ENCODE measurements at places on chromosomes 6 and 20.

DNA sequence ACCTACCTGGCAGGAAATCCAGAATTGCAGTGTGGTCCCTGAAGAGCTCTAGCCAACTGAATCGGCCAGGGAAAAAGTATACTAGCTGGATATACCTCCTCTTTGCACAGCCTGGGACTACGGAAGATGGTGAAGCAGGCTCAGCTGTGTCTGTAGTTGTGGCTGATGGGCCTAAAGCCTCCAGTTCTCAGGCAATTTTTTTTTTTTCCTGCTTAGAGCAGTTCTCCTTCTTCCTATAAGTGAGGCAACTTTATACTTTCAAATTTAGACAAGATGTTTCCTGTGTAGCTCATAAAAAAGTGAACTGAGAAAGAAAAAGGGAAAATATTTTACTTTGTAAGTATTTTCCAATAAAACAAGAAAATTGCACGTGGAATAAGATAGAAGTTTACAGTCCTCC, 172.9 kb downstream of the CARMIL1 start:
- no peak for DNase-seq

GRCh38 chr20:43183536-43184070, 6.1 kb downstream of the PTPRT start:
- no peak for DNase-seq

- no peak for DNase-seq
Observed at GRCh38 chr6:148328876-148329555, 13.6 kb upstream of the SASH1 start.

DNA sequence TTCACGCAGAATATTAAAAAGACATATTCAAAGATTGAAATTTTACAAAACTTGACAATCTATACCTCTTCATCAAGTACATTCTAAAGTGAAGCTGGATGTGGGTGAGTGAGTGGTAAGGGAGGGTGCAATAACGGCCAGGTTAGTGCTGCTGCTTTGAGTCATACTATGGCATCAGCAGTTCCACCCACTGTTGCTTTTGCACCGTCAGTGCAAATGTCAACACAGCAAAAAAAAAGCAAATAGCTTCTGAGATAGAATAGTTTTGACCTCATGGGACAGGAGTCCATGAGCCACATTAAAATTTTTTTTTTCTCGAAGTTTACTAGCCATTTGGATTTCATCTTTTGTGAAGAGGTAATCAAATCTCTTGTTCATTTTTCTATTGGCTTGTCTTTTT, 31.8 kb downstream of the PSMF1 start:
- no peak for DNase-seq

GRCh38 chr6:55405474-55406235, 78.4 kb downstream of the GFRAL start:
- no peak for DNase-seq

- no peak for DNase-seq
Observed at GRCh38 chr6:73081955-73082354, 143.3 kb downstream of the KHDC1L start.

DNA sequence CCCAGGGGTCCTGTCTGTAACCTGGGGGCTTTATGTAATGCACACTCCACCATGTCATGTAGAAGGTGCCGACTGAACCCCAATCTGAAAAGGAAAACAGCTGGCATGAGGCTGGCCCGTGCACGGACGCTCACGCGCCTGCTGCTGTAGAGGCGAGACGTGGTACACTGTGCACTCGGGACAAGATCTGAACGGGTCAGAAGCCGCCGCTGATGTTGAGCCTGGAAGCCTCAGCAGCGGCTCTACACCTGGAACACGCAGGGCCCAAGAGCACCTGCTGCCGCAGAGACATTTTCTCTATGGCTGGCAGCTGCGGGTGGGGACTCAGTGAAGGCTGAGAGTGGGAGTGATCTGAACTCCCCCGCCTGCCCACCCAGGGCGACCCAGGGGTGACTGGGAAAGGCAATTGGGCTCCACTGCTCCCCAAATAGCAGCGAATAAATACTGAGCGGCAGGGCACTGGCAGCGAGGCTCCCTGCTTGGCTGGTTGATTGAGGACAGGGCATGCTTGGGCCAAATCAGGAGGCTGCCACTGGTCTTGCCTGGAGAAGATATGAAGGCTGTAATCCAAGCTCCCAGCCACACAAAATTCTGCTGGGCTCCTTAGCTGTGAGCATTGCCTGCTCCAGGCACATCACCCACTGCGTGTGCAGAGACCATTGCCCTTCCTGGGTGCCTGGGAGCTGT, 2.5 kb upstream of the OGFR start:
- DNase-seq = no peak

GRCh38 chr6:33428224-33428965, 8.5 kb downstream of the SYNGAP1 start:
- no peak for DNase-seq

DNA sequence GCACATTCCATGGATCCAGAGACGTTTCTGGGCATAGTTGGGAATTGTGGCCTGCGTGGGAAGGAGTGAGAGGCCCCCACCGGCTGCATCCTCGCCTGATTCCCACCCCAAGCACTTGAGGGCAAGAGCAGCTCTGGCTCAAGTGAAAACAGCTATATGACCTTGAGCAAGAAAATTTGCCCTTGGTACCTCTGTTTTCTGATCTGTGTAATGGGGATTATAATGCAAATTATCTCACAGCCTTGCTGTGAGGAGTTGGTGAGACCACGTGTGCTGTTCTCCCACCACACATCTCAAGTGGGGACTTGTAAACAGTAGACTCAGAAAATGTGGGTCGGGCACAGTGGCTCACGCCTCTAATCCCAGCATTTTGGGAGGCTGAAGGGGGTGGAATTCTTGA, 602 bp downstream of the TGM6 start:
- no peak for DNase-seq

DNA sequence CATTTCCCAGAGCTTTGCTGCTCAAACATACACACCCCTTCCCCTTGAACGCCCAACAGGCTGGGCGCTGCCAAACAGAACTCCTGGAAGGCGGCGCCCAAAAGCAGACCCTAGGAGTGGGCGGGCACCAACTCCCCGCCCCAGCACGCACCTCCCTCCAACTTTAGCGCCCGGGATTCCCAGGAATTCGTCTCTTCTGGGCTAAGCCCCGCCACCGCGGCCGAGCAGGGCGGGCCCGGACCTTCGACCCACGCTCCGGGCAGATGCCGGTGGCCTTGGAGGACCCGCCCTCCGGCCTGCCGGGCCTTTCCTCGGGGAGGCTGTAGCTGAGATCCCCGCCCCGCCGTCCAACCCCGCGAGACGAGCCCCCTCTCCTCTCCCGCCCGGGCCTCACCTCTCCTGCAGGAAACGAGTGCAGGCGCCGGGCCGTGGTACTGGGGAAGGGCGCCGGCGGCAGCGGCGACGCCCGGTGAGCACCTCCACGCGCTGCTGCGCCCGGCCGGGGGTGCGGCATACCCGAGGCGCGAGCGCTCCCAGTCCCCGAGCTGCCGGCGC, 659 bp downstream of the MCUR1 start:
- DNase-seq = peak; percentile 55

DNA sequence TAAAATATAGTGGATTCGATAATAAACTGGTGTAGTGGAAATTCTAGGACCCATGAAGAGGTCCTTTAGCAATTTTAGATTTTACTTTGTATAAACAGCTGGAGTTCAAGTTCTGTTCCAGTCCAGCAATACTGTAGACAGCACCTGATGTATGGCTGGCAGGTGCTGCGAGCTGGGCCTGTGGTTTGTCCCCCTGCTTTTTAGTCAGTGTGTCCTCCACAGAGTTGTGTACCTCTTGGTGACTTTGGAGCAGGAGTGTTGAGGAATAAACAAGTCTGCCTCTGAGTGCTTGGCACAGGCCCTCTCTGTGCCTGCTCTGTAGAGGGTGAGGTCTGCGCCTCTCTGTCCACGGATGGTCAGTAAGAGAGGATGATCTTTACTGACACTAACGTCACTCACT, 13.8 kb downstream of the STX16 start:
- DNase-seq = no peak

- DNase-seq = no peak
Observed at GRCh38 chr20:62740286-62741141, 31.9 kb downstream of the NTSR1 start.

- DNase-seq = no peak
Observed at GRCh38 chr6:159701413-159701999, 8.5 kb upstream of the SOD2 start.

DNA sequence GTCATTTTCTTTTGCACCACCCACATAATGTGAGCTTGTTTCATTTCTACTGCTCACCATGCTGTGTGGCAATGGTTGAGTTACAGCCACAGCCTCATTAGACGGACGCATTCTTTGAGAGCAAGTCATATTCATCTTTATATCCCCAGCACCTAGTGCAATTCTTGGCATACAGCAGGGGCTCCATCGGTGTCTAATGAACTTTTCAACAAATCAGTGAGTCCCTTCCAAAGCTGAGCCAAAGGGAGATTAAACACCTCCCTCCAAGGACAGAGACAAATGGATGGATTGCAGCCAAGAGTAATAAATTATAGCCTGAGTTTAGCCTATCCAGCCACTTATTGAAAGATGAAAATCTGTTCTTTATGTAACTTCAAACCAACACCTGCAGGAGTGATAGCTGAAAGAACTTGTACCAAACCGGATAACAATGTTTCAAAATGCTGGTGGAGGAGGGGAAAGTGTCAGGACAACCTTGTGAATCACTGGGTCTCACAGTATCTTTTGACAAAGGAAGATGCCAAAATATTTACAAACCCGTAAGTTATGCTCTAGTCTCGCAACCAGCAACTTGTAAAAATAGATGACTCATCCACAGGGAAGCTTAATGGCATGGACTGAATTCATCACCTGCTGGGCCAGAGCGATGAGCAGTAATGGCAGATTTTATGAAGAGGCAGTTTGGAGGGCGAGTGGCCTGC, 139.0 kb downstream of the PXDC1 start:
- peak; percentile 77 for DNase-seq

DNA sequence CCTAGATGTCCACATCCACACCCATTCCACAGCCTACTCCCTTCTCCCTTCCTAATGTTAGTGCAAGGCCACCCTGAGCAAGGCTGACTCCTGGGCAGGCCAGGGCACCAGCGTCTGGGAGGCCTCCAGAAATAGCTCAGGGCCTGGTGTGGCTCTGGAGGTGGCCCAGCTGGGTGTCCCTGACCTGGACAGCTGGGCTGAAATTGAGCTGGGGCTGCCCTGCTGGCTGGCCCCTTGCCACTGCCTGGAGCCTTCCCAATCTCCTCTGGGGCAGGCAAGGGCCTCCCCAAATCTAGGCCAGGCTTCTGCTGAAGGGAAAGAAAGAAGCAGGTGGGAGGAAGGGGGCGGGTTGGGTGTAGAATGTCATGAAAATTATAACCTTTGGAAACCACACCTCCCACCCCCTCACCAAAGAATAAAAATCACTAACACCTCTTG, 2.1 kb downstream of the FAM110A start:
- no peak for DNase-seq

DNA sequence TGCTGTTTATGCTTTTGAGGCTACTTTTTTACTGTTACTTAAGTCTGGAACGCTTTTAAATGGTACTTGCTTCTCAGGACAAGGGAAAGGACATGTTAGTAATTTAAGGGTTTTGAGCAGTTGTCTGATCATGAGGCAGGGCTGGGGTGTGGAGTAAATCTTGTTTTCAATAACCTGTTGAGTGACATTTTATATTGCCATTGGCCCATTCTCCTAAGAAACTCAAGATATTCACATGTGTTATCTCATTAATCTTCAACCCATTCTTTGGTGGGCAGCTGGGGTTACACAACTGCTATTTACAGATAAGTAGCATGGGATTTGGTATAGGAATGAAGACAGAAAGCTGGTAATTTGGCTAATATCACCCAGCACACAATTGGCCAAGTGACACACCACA, 44.6 kb upstream of the IL17A start:
- DNase-seq = no peak

DNA sequence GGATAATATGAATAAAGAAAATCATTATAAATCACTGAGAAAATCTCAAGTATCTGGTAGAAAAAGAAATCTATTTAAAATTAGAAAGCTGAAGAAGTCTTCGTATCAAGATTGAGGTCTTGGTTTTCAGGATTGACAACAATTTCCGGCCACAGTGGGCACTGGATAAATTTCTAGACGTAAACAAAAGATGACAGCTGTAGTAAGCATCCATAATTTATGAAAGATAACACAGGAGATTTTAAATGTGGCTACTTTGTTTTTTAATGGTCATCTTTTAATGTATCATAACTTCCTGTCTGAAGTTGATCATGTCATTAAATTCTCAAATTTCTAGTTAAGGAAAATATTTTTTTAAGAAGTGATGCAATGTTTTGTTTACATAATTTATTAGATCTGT, 444.2 kb downstream of the HTR1B start:
- no peak for DNase-seq

GRCh38 chr6:1620504-1621069, 10.9 kb downstream of the FOXC1 start:
- DNase-seq = no peak

DNA sequence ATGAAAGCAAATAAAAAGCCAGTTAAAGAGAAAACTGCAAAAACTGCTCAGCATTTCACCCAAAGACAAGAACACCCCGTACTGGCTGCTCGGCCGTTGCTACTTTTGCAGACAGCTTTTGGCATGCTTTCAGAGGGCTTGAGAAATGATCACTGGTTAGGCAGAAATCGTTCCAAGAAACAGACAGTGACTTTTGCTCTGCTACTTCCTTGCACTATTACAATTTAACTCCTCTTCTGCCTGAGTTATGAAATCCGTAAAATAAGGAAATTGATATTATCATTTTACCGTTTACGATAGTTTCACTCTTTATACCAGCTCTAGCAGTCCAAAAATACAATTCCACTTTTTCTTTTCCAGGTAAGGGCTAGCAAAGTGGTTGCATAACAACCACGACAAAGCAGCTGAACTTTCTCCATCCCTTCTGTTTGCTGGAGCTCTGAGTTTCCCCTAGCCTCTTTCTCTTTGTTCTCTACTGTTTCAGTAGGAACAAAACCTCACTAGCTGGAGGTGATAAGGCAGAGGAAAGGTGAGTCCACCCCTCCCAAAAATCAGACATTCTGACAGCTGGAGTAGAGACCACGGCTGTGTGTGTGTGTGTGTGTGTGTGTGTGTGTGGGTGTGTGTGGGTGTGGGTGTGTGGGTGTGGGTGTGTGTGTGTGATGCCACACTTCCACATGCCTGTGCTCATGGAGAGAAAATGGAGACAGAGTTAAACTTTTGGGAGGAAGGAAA, 191.8 kb upstream of the RREB1 start:
- DNase-seq = no peak

- no peak for DNase-seq
Observed at GRCh38 chr6:163661272-163661671, 246.8 kb downstream of the QKI start.

GRCh38 chr20:17661121-17661744, 20.8 kb downstream of the RRBP1 start:
- DNase-seq = no peak

Measured in NCI-H2081 (cell line).